Hematopoietic multipotent progenitor cell treated with erythropoietin and hydrocortisone succinate and interleukin-3 and kit ligand, for 6 days (in vitro differentiated cells): ENCODE measurements at places on chromosomes 6 and 20.

GRCh38 chr6:169296170-169296569, 42.5 kb upstream of the THBS2 start:
- DNase-seq, result no peak

GRCh38 chr6:92762443-92763273, 656.7 kb downstream of the EPHA7 start:
- DNase-seq, result no peak

GRCh38 chr6:62338477-62338876, 52.5 kb upstream of the KHDRBS2 start:
- no peak for DNase-seq

GRCh38 chr6:162442687-162443086, 284.9 kb downstream of the PRKN start:
- peak; percentile 2 for DNase-seq

DNA sequence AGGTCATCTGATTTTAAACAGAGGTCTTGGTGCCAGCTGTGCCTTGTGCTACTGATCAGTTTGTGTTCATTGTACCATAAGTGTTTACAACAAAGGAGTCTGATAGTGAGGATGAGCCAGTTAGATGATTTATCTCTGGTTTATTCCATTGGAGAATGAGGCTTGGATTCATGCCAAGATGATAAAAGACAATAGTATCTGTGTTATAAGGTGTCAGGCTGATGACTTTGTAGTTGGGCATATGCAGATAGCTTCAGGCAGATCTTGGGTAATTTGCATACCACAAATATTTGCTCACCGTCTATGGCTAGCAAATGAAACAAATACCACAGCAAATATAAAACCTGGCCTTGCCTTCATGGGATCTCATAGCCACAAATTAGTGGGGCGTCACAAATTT, 43.3 kb upstream of the PHACTR2 start:
- DNase-seq, result peak; percentile 10

DNA sequence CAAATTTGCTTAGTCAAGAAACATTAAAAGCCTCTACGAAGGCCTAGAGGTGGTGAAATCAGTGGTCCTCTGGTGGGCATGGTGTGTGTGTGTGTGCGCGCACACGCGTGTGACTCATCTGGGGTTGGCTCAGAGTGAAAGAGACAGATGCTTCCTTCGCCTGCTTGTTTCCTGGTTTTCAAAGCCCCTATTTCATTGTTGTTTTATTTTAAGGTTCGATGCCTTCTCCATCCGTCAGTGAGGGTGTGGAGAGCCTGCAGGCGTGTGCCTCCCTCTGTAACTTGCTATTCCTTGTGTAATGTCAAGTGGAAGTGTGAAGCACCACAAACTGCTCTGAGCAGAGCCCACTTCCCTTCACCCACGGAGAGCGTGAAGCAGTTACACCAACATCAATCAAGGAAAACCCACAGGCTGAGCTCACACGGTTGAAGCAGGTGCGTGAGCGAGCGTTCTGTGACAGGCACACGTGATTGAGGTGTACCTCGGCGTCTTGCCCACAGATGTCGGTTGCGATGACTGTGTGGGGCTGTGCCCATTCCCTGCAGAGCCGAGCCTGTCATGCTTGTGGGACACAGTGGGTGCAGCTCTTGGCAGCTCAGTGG, 233.9 kb downstream of the PRL start:
- DNase-seq, result peak; percentile 47
